Kidney epithelial cell (primary cell): ENCODE measurements at places on chromosomes 6 and 20.

DNA sequence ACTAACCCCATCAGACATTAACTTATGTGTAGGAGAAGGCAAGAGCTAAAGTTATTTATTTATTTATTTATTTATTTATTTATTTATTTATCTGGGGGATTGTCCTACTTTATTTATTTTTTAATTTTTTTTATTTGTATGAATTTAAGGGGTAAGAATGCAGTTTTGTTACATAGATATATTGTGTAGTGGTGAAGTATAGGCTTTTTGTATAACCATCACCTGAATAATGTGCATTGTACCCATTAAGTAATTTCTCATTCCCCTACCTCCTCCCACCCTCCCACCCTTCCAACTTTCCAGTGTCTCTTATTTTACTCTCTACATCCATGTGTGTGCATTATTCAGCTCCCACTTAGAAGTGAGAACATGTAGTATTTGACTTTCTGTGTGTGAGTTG lies 51.6 kb downstream of the SPTLC3 start:
- no peak for DNase-seq

GRCh38 chr6:30113003-30113759 lies at the start of gene TRIM31:
Gene TRIM31 (minus strand): TSS chr6:30113090. CDS start chr6:30112805, 285 bp downstream.
- DNase-seq, result no peak

DNA sequence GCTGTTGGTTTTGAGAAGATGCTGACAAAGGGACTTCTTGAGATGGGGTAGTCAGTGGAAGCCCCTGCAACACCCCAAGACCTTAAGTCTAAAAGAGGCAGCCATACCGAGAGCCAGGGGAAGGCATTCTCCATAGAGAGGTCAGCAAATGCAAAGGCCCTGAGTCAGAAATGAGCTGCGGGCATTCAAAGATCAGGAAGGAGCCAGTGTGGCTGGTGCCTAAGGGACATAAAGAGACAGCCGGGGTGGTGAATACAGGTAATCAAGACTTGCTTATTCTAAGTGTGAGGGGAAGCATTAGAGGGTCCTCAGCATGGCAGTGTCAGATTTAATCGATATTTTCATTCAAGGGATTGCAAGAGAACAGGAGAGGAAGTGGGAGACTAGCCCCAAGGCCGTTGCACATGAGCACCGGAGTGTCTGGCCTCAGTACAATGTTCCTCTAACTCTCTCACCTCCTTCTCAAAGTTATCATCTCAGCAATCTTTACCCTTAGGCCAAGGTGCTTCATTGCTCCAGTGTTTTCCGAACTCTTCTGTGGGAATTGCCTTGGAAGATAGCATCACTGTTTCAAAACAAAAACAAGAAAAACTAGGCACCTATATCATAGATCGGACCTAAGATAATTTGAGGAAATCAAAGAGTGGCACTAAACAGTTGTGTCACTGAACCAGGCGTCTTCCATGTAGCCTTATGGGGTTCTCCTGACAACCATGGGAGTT lies 173.2 kb downstream of the DOK5 start:
- no peak for DNase-seq

- no peak for DNase-seq
Measured at GRCh38 chr20:48056218-48056617, 270.9 kb upstream of the SULF2 start.

GRCh38 chr6:158834675-158835385 lies 15.7 kb upstream of the EZR start:
- no peak for DNase-seq

DNA sequence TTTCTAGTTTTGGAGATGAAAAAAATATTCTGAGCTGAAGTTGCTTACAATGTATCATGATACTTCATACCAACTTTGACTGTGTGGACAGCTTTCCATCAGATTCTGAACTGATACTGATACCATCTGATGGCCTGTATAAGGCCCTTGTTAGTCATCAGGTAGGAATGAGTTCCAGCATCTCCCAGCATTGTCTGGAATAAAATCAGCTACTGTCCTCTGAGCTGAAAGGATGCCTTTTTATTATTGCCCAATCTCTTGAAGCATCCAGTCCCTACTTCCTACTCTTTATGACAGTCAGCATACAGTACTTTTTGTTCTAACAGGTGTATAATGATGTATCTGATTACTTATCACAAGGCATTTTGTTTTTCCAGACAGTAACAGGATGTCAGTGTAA lies 70.6 kb upstream of the EYA4 start:
- DNase-seq, result no peak

DNA sequence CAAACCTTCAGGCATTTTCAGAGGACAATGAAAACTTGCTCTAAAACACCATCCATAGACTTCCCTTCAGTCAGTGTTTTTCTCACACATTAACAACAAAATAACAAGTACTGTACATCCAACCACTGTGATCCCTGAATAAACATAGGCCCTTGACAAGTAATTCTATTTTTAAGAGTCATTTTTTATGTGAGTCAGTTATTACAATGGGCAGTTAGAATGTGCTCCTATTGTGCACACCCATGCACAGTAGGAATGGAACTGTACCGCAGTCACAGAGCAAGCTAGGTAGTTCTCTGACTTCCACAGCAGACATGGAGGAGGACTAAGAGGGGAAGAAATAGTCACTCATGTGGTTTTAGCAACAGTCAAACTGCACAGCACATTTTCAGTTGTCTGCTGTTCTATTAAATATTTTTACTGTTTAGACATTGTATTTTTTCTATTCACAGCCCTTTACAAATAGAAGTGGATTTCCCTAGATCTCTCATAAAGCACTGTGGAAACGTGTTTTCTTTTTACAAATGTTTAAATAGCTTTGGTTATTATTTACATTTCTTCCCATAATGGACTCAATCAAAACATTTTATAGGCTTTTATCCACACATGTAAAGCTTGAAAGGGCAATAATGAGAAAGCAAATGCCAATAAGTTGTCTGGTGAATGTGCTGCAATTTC lies 100.4 kb downstream of the JAG1 start:
- DNase-seq, result no peak
